ENCODE measurements at places on chromosomes 13 and 19. TPM values are rescaled to one million over a fixed set of nuclear protein-coding genes. Genes with fewer than 3 reads are reported as not detected.

The MED26 gene
- 12.9 TPM for total RNA-seq

The LRP3 gene
- total RNA-seq, result 9.5 TPM

The ARGLU1 gene
- 94.4 TPM for total RNA-seq

- DNase-seq, result peak; percentile 77
Observed at GRCh38 chr19:54517483-54517882, 14.9 kb downstream of the LAIR2 start.

The ZSCAN4 gene
- not detected for total RNA-seq

DNA sequence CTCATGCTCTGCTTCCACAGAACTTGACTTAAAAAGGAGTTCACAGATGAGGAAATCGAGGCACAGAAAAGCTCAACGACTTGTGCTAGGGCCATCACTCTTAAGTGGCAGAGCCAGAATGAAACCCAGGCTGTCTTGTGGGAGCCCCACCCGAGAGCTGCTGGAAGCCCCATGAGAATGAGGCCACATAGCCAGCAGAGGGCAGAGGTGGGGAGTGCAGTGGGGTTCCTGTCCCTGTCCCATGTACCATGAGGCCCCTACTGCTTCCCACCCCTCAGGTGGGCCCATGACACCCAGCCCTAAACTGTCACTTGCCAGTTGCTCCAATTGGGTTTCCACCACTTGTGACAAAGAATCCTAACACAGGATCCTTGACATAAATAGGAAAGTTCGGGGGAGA lies 175.9 kb downstream of the IRS2 start:
- DNase-seq, result peak; percentile 48

The KLK12 gene
- not detected for total RNA-seq

The TSPAN16 gene
- not detected for total RNA-seq

The PNMA8A gene
- 7.6 TPM for total RNA-seq

The MYH14 gene
- total RNA-seq, result not detected

The CYSLTR2 gene
- total RNA-seq, result not detected

GRCh38 chr13:85586422-85586831 lies 212.8 kb downstream of the SLITRK6 start:
- DNase-seq, result peak; percentile 91

DNA sequence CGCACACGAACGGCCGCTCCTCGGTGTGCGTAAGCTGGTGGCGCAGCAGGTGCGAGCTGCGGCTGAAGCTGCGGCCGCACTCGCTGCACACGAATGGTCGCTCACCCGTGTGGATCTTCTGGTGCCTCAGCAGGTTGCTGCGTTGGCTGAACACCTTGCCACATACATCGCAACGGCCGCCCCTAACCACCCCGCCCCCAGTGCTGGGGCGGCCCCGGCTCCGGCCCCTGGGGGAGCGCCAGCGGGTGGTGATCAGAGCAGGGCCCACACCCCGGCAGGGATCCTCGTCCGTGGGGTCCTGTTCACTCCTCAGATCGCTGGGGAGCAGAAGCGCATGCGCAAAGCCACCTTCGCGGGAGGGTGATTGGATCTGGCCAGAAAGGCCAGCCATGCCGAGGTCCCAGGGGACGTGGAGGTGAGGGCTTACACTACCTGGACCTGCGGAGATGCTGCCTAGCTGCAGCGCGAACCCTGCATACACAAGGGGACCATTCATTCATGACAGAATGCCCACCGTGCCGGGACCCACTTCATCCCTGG lies 4.7 kb upstream of the UBE2M start:
- DNase-seq, result no peak

The KCNN4 gene
- 34.2 TPM for total RNA-seq

DNA sequence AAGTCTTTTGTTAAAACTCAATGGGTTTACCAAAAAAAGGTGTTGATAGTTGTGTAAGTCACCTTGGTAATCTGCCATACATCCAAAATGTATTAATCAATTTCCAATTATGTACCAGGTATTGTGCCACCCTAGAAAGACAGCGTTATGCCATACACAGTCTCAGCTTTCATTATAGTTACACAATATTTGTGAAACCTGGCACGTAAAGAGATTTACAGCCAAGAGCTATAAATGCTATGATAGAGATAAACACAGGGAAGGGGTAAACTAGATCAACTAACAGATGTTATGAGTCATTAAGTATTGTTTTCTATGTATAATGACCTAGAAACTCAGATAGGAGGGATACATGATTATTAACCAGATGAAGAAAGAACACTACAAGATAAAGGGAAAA lies 725.6 kb upstream of the SLITRK5 start:
- peak; percentile 42 for DNase-seq

DNA sequence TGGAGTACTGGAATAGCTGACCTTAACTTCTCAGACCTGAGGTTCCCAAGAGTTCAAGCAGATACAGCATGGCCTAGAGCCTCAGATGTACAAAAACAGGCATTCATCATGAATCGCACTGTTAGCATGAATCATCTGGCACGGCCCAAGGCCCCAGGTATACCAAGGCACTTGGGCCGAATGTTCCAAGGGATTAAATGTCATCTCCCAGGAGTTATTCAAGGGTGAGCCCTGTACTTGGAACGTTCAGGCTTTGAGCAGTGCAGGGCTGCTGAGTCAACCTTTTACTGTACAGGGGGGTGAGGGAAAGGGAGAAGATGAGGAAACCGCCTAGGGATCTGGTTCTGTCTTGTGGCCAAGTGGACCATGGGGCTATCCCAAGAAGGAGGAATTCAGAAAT lies 6.3 kb downstream of the KLK3 start:
- peak; percentile 36 for DNase-seq

The DNMT1 gene
- 47.7 TPM for total RNA-seq

- DNase-seq, result no peak
Observed at GRCh38 chr19:10736916-10737551, 19.2 kb downstream of the DNM2 start.

The KCTD12 gene
- 15.6 TPM for total RNA-seq

DNA sequence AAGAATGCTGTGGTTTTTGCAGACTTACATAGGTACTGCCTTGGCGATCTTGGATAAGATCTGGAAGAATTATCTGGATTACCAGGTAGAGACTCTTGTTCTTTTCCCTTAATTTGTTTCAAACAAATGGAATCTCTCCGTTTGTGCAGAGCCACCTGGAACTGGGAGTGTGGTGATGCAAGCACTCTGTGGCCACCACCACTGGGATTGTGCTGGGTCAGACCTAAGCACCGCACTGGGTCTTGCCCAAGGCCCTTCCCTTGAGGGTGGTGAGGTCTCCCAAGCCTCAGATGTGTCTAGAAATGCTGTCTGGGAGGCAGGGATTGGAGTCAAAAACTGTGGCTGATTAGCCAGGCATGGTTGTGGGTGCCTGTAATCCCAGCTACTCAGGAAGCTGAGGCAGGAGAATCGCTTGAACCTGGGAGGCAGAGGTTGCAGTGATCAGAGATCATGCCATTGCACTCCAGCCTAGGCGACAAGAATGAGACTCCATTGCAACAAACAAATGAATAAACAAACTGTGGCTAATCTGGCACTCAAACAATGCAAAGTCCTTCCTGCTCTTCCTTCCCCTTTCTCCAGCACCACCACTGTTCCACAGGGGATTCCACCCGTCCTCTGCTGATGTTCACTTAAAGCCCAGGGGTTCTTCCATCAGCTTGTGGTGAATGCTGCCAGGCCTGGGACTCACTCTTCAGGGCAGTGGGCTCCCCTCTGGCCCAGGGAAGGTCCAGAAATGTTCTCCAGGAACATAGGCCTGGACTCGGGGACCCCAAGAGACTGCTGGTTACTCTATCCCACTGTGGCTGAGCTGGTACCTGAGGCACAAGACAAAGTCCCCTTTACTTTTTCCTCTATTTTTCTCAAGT lies 10.8 kb upstream of the CEACAM1 start:
- no peak for DNase-seq

The IRS2 gene
- 48.5 TPM for total RNA-seq

DNA sequence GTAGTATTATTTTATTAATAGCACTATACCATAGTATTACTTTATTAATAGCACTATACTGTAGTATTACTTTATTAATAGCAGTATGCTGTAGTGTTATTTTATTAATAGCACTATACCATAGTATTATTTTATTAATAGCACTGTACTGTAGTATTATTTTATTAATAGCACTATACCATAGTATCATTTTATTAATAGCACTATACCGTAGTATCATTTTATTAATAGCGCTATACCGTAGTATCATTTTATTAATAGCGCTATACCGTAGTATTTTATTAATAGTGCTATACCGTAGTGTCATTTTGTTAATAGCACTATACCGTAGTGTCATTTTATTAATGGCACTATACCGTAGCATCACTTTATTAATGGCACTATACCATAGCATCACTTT lies 191.8 kb downstream of the GPC6 start:
- no peak for DNase-seq

The USHBP1 gene
- not detected for total RNA-seq

DNA sequence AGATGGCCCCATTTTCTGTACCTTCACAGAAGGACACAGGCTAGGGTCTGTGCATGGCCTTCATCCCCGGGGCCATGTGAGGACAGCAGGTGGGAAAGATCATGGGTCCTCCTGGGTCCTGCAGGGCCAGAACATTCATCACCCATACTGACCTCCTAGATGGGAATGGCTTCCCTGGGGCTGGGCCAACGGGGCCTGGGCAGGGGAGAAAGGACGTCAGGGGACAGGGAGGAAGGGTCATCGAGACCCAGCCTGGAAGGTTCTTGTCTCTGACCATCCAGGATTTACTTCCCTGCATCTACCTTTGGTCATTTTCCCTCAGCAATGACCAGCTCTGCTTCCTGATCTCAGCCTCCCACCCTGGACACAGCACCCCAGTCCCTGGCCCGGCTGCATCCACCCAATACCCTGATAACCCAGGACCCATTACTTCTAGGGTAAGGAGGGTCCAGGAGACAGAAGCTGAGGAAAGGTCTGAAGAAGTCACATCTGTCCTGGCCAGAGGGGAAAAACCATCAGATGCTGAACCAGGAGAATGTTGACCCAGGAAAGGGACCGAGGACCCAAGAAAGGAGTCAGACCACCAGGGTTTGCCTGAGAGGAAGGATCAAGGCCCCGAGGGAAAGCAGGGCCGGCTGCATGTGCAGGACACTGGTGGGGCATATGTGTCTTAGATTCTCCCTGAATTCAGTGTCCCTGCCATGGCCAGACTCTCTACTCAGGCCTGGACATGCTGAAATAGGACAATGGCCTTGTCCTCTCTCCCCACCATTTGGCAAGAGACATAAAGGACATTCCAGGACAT lies 7.0 kb upstream of the CEACAM7 start:
- no peak for DNase-seq

DNA sequence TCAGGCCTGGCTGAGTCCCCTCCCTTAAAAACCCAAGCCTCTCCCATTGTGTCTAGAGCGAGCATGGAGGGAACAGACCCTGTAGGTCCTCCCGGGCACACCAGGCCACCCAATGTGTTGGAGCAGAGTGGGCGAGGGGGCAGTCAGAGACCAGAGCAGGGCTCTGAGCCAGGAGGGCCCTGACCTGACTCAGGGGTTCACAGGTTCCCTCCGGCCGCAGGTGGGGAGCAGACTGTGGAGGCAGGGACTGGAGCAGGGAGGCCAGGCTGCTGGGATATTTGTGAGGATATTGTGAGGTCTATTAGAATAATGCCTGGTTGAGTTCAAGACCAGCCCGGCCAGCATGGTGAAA lies 1.6 kb upstream of the TYROBP start:
- DNase-seq, result no peak

The WASF3 gene
- 24.0 TPM for total RNA-seq

The SELENOV gene
- total RNA-seq, result not detected

DNA sequence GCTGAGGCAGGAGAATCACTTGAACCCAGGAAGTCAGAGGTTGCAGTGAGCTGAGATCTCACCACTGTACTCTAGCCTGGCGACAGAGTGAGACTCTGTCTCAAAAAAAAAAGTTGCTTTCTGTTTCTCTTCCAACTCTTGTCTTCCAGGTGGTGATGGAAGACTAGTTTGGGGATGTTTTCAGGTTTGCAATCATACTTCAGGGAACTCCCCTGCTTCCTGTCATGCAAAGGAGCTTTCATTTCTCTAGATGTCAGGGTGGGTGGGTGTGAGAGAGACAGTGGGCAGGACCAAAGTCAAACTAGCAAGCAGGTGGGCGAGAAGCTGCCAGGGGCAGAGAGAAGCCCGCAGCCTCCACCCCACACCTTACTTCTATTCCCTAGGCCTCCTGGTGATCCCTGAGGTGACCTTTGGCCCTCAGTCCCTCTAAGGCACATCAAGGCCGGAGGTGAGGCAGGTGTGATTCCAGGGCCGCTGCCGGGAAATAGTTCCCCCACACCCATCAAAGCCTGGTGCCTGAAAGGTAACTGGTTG lies 25.7 kb downstream of the CCNE1 start:
- no peak for DNase-seq

- DNase-seq, result no peak
Observed at GRCh38 chr13:50104493-50104892, 89.2 kb downstream of the KCNRG start.

DNA sequence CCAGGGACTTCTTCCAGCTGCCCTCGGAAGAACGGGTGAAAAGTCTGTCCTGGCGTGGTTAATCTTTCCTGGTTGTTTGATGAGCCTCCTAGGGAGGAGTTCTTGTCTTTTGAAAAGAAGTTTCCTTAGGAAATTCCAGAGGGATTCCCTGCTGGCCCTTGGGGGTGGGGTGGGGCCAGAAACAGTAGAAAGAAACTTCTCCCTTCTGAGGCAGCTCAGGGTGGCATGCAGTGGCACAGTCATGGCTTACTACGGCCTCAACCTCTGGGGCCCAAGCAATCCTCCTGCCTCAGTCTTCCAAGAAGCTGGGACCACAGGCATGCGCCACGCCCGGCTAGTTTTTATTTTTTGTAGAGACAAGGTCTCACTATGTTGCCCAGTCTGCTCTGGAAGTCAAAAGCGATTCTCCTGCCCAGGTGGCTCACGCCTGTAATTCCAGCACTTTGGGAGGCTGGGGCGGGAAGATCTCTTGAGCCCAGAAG lies 1.5 kb downstream of the ZNF101 start:
- DNase-seq, result no peak

The CCDC70 gene
- not detected for total RNA-seq

The CGB7 gene
- 2.5 TPM for total RNA-seq
